ENCODE measurements at places on chromosomes 6 and 20.

DNA sequence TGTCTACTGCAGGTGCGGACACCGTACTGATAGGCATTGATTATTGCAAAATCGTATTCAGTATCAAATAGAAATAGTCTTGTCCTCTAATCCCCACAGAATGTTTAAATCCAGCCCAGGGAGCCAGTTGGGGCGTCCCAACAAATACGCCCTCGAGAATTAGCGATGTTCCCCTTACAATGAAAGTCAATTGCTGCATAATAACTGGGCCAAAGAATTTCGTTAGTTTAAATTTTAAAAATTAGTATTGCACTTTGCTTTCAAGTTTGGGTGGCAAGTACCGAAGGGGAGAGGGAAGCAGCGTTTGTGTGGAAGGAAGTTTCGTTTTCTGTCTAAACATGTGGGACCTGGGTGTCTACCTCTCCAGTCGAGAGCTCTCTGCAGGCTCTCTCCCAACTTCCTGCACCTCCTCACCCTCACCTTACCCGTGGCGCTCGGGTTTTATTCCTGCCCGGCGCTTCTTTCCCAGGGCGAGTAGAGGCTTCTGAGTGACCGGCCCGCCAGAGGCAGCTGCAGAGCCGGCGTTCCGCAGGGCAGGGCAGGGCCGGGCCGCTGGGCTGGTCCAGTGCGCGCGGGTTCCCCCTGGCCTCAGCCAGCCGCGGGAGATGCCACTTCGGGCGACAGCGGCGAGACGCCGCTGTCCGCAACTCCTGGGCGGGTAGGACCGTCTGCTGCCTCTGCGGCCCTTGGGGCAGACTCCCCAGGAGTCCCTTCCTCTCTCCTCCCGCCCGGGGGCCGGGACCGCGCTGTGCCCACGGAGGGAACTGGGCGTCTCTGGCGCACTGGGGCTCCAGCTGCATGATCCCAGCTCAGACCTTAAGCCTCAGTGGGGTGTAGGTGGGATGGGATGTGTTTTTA lies 862 bp upstream of the TFAP2C start:
- DNase-seq, result no peak

DNA sequence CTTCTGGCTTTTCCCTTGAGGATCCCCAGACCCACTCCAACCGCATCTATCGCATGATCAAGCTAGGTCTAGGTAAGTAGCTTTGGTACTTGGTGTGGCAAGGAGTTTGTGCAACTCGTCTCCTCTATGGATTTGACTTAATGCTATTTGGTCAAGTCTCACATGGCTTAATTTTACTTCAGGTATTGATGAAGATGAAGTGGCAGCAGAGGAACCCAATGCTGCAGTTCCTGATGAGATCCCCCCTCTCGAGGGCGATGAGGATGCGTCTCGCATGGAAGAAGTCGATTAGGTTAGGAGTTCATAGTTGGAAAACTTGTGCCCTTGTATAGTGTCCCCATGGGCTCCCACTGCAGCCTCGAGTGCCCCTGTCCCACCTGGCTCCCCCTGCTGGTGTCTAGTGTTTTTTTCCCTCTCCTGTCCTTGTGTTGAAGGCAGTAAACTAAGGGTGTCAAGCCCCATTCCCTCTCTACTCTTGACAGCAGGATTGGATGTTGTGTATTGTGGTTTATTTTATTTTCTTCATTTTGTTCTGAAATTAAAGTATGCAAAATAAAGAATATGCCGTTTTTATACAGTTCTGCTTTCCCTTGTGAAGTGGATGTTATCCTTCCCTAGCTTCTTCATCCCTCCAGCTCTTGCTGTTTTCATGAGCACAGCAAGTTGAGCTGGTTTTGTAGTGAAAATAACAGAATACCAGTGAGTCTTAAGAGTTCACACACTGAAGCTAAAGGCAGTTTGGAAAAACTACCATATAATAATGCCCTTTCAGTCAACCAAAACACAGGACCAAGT lies 3.8 kb downstream of the SLC35B2 start:
- DNase-seq, result no peak

DNA sequence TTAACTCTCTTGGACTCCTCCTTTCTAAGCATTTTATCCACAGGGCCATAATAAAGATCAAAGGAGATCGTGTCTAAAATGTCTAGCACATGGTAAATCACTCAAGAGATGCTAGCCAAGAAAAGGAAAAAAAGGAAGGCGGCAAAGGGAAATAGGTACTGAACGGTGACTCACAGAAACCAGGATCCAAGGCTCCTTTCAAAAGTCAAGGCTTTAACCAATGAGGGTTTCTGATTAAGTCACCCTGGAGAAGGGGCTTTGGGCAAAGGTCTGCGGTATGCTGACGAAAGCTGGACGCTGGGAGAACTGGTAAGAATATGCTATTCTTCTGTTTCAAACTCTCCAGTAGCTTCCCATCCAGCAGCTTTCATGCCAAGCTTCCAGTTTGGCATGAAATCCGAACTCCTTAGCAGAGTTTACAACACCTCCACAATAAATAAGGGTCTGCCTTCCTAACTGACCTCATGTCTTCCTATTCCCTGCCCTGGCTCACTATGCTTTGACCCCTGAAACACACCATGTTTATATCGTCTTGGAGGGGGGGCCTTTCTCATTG lies 1.0 kb downstream of the TOMM34 start:
- DNase-seq, result no peak

DNA sequence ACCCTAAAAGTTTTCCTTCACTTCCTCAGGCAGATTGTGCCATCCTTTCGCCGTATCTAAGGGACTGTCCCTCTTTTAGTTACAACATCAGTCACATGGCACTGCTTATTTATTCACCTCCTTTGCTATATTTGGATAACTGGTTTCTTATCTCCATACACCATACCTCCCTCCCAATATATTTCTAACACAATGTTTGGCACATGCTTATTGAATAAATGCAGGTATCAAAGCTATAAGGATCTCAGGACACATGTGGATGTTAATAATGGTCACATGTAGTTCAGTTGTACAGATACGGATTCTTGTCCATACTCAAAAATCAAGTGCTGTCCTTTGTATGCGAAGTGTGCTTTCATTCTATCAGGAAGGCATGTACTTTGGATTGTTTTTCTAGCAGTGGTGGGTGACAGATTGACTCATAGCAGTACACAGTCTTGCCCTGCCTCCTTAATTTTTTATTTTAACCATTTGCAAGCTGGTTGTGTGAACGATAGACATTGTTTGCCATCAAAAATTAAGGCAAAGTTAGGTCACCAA lies 407.1 kb upstream of the RUNX2 start:
- no peak for DNase-seq

GRCh38 chr20:17621229-17621968 lies 51.5 kb downstream of the DSTN start:
- no peak for DNase-seq

GRCh38 chr20:11651138-11651537 lies 266.6 kb upstream of the BTBD3 start:
- DNase-seq, result no peak
